ENCODE measurements at places on chromosomes 6 and 20. TPM values are rescaled to one million over a fixed set of nuclear protein-coding genes. Genes with fewer than 3 reads are reported as not detected.
A peak's percentile ranks its signal among the peaks of the same experiment; 100 is the strongest.

DNA sequence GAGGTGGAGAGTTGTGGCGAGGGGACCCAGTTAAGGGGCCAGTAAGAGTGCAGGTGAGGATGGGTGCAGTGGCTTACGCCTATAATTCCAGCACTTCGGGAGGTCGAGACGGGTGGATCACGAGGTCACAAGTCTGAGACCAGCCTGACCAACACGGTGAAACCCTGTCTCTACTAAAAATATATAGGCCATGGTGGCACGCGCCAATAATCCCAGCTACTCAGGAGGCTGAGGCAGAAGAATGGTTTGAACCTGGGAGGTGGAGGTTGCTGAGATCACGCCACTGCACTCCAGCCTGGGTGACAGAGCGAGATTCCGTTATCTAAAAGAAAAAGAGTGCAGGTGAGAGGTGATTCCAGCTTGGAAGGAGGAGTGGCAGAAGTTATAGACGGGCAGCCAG is 28.0 kb downstream of the PPP1R3G start:
- H3K36me3 ChIP-seq = no peaks in the 10 kb centered on the region
- H3K4me1 ChIP-seq = no peaks in the 10 kb centered on the region
- H3K27me3 ChIP-seq = no peaks in the 10 kb centered on the region
- H3K4me3 ChIP-seq = no peak overlapping the region

DNA sequence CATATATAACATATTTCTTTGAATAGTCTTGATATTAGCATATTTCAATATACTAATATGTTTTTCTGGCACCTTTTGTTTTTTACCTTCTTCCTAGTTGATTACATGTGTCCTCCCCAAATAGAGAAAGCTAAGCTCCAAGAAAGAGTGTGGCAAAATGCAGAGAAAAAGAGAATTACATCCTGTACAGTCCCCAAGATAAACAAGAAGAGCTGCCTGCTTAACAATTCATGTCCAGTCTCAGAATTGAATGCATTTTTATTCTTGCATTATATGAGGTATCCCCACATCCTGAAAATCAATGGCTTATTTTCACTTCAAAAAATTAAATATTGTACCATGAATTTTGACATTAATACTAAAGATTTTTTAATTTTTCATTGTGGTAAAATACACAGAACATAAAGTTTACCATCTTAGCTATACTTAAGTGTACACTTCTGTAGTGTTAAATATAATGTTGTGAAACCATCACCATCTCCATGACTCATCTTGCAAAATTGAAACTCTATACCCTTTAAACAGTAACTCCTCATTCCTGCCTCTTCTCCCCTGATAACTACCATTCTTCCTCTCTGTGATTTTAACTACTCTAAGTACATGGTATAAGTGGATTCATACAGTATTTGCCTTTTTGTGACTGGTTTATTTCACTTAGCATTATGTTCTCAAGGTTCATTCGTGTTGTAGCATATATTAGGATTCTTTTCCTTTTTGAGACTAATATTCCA is 490.3 kb downstream of the COL12A1 start:
- H3K36me3 ChIP-seq = no peaks in the 10 kb centered on the region
- H3K4me3 ChIP-seq = no peak overlapping the region
- no peak for DNase-seq
- no peak overlapping the region for H3K27ac ChIP-seq

- DNase-seq = no peak
- no peak overlapping the region for H3K4me3 ChIP-seq
- no peaks in the 10 kb centered on the region for H3K4me1 ChIP-seq
- no peaks in the 10 kb centered on the region for H3K36me3 ChIP-seq
- H3K27ac ChIP-seq = no peak overlapping the region
- H3K27me3 ChIP-seq = no peaks in the 10 kb centered on the region
Observed at GRCh38 chr6:40893021-40893420, 146.0 kb downstream of the UNC5CL start.

GRCh38 chr6:108165714-108166663 is at the start of gene NR2E1:
NR2E1 (plus strand) TSS chr6:108166022; CDS start chr6:108166766, 744 bp downstream.
- peaks cover 52% of the 10 kb centered on the region for H3K4me1 ChIP-seq
- H3K27me3 ChIP-seq = peaks cover 77% of the 10 kb centered on the region
- no peak within 1 kb of the TSS for H3K4me3 ChIP-seq

- no peak for DNase-seq
- no peak overlapping the region for H3K4me3 ChIP-seq
- H3K4me1 ChIP-seq = no peaks in the 10 kb centered on the region
- no peak overlapping the region for H3K27ac ChIP-seq
- no peaks in the 10 kb centered on the region for H3K36me3 ChIP-seq
Observed at GRCh38 chr6:126531286-126531685, 191.4 kb downstream of the CENPW start.

DNA sequence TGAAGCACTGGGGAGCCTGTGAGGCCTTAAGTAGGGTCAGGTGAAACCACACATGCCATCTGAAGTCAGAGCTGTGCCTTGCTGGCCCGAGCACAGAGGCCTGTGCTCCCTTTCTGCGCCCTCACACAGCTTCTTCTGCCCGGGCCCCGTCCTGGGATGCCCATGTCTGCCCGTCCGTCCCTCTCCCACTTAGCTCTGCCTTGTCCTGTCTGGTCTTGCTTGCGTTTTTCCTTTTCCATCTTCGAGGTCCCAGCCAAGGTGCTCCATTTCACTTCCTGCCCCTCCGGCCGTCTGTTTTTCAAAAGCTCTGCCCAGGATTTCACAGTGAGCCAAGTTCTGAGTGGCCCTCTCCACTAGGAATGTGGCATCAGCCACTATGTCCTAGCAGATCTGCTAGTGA is 45.6 kb downstream of the PYGB start:
- no peaks in the 10 kb centered on the region for H3K27me3 ChIP-seq
- DNase-seq = no peak
- H3K4me3 ChIP-seq = no peak overlapping the region
- no peaks in the 10 kb centered on the region for H3K4me1 ChIP-seq
- H3K36me3 ChIP-seq = peaks cover 5% of the 10 kb centered on the region

GRCh38 chr6:166413491-166413951 is 30.8 kb upstream of the MPC1 start:
- H3K4me3 ChIP-seq = no peak overlapping the region
- DNase-seq = peak; percentile 29
- peaks cover 85% of the 10 kb centered on the region for H3K4me1 ChIP-seq
- H3K27ac ChIP-seq = no peak overlapping the region
- H3K27me3 ChIP-seq = no peaks in the 10 kb centered on the region
- no peaks in the 10 kb centered on the region for H3K36me3 ChIP-seq

GRCh38 chr6:7129360-7129759 is 21.6 kb downstream of the RREB1 start:
- no peaks in the 10 kb centered on the region for H3K36me3 ChIP-seq
- no peak for DNase-seq
- no peak overlapping the region for H3K4me3 ChIP-seq
- peaks cover 47% of the 10 kb centered on the region for H3K4me1 ChIP-seq
- no peaks in the 10 kb centered on the region for H3K27me3 ChIP-seq
- no peak overlapping the region for H3K27ac ChIP-seq

DNA sequence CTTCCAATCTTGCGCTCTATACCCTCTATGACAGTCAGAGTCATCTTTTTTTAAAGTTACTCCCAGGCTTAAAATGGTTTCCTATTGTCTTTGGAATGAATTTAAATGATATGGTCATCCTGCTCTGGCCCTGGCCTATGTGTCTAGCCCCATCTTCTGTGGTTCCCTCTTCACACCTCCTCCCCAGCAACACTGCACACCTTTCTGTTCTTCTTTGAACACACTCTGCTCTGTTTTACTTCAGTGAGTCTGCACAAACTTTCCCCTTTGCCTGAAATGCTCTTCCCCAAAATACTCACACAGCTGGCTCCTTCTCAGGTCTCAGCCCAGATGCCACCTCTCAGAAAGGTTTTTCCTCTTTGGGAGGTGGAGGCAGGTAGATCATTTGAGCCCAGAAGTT is 132.7 kb downstream of the FYN start:
- no peaks in the 10 kb centered on the region for H3K27me3 ChIP-seq
- H3K36me3 ChIP-seq = no peaks in the 10 kb centered on the region
- DNase-seq = no peak
- no peak overlapping the region for H3K4me3 ChIP-seq

GRCh38 chr6:75842191-75842590 is 93.2 kb downstream of the MYO6 start:
- DNase-seq = no peak
- no peak overlapping the region for H3K27ac ChIP-seq
- no peaks in the 10 kb centered on the region for H3K27me3 ChIP-seq
- H3K4me3 ChIP-seq = no peak overlapping the region
- no peaks in the 10 kb centered on the region for H3K4me1 ChIP-seq
- no peaks in the 10 kb centered on the region for H3K36me3 ChIP-seq

Gene SNX9
- 21.9 TPM for total RNA-seq

Gene SLC13A3
- total RNA-seq = not detected

Gene SEL1L2
- total RNA-seq = not detected

Gene BTBD3
- total RNA-seq = 0.70 TPM

Gene MCHR2
- not detected for total RNA-seq

Gene GPR6
- not detected for total RNA-seq

Measured in CD4-positive, alpha-beta memory T cell (primary cell).